ENCODE measurements at places on chromosomes 2 and 18.

- DNase-seq: no peak
These were observed 54.0 kb downstream of the NAT8 start for GRCh38 chr2:73588177-73588576.

GRCh38 chr2:134737671-134738070 is 18.9 kb upstream of the TMEM163 start:
- peak; percentile 49 for DNase-seq

- no peak for DNase-seq
These were observed 42.7 kb downstream of the CYP26B1 start for GRCh38 chr2:72104821-72105588.

GRCh38 chr2:24435391-24436316 is 55.4 kb upstream of the NCOA1 start:
- no peak for DNase-seq

DNA sequence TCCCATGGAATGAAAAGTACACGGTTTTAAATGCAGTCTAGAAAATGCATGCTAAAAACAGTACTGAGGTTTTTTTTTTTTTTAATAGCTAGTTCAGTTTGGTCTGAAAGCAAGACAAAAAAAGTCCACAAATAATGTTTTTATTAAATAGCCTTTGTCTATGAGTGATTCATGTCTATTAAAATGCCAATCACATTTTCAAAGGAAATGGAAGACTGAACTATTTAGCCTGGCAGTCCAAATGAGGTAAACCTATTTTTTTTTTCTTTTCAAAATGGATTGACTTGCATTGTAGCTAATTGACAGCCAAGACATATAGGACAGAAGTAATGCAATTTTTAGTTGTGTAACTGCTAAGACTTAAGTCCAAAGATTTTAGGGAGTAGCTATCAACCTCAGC is 90.3 kb downstream of the LRP1B start:
- DNase-seq: no peak

DNA sequence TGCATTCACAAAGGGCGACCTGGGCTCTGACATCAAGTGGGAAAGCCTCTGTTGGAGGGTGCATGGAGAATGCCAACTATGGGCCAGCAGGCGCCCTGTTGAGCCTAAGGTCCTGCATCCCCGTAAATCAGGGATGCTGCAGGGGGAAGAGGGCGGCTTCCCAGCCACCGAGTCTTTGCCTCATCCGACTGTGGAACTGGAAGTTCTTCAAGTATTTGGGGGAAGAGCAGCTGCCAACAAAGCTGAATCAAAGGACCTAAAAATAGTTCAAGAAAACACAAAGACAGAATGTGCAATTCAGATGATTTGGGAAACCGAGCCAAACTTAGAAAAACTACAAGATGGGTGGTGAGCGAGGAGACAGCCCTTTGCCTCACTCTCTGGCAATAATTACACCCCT is 281.1 kb upstream of the MGAT5 start:
- DNase-seq: no peak

DNA sequence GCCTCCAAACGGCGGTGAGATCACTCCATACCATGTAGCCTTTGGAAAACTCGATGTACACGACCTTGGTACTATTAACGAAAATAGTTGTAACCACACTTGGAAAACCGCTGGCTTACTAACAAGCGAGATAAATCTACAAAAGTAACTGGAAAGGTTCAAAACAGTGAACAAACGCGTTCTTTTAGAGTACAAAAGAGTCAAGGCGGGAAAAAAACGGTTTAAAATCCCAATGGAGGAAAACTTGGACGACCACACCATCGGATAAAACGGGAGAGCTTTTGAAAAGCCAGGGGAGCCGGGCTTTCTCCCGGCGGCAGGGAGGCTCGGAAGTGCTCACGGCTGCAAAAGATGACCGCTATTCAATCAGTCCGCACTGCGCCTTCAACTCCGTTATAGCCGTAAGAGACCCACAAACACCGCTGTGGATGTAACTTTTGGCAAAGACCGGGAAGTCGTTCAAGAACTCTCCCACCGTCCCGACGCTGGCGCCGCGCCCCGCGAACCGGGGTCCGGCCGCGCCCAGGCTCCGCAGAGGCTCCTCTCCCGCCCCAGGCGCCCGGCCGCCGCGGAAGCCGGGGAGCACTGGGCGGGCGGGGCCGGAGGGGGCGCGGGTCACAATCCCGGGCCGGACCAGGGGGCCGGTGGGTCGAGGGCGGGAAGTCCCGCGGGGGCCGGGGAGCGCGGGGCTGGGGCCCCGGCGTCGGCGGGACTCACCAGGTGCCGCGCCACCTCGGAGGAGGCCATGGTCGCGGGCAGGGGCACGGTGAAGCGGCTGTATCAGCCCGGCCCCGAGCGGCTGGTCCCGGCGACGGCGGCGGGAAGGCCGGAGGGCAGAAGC is 465 bp downstream of the SEPTIN10 start:
- DNase-seq: no peak

GRCh38 chr2:16656784-16657391 is 8.7 kb downstream of the CYRIA start:
- peak; percentile 46 for DNase-seq

- no peak for DNase-seq
These were observed 536 bp upstream of the SLC25A12 start for GRCh38 chr2:171894612-171894947.
